Stimulated activated CD4-positive, alpha-beta T cell treated with anti-CD3 and anti-CD28 coated beads, TNF-alpha, amount 100 ng/mL, for 4 hours (primary cell): ENCODE measurements at places on chromosomes 6 and 20.

DNA sequence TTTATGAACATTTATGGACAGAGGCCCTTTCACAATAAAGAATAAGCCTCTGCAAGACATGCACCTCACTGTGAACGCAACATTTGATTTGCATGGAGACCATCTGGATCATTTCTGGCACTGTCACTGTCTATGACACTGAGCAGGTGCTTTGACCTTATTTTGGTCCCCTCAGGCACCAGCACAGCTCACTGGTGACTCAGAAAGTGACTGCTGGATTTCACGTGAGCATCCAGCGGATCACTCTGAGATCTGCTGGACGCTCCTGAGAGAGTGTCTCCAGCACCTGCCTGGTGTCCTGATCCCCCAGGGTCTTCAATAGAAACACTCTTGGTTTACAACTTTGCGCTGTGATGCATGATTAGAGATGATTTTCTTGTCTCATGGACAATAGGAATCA is 375.7 kb downstream of the TENT5A start:
- no peak for DNase-seq

GRCh38 chr20:23547613-23548012 is 20.7 kb downstream of the CST9L start:
- DNase-seq: no peak

DNA sequence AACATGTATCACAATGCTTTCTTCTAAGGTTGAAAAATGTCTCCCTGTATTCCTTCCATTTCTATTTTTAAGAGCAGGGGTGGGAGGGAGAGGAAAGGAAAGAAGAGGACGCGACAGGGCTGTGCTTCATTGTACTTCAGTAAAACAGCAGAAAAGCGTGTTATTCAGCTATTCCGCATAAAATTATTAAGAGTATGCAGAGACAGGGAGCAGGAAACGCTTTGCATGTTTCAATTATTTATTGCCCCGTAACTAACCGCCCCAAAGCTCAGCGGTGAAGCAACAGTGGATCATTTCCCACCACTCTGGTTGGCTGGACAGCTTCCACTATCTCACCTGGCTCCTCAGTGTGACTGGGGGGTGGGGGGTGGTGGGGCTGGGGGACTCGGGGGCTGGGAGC is 188.9 kb downstream of the TTLL2 start:
- no peak for DNase-seq

- no peak for DNase-seq
Observed at GRCh38 chr6:12363651-12364381, 73.7 kb downstream of the EDN1 start.

GRCh38 chr6:148548749-148549140 is 198.1 kb upstream of the UST start:
- no peak for DNase-seq

DNA sequence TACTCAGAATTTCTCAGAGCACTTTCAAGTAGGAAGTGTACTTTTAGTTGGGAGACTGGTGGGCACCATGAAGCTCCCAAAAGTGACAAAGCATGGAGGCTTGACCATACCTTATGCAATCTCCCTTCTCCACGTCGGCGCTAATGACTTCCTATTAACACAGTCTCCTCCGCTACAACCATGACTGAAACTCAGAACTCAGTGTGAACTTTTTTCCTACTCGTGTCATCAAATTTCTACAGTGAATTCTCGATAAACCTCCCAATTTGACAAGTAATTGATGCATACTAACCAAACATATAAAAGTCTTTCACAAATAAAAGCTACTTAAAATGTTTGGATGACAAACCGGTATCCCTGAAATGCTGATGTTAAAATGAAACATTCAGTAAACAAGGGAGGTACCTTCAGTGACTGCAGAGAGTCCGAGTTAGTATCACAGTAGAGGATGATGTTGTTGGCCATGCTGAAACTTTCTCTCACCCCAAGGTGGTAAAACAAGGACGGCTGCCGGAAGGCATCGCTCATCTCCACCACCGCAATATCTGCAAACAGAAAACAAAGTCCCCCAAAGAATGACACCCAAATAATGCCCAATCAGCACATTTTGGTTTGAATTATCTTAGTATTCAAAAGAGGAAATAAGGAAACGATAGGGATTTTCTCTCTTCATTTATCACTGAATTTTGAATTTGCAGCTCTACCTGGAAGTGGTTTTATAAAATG is 72.1 kb downstream of the MAP3K5 start:
- DNase-seq: no peak

DNA sequence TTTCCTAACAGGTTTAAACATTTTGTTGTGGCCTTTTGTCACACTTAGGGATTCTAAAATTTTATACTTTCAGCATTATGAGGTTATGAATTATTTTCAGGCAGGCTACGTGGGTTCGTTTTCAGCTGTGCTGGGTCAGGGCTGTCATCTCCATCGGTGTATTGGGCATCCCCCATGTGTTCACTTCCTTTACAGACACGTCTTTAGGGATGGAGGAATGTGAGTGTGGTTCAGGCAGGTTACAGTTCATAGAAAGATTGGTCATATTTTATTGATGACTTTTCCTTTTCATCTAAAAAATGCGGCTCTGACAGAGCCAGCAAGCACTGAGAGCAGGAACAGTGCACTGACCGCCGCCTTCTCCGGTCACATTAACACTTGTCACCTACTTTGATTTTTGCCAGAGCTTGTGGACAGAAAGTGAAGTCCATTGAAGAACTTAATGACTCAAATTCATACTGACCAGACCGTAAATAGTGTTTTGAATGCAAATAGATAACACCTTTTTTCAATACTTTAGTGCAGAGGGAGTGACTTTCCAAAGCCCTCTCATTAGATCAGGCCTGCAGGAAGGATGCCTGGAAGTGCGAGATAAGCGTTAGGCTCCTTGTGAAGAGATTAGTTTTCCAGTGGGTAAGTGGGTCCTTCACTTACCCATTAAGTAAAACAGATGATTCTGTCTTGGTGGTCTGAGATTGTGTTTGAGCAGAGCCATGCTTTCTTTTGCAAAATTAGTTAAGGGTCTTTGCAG is 113.1 kb downstream of the TIAM2 start:
- no peak for DNase-seq

GRCh38 chr6:18323935-18324705 is 59.8 kb upstream of the DEK start:
- no peak for DNase-seq

GRCh38 chr20:420721-421574 is 12.8 kb downstream of the RBCK1 start:
- no peak for DNase-seq

GRCh38 chr6:73642530-73642929 is 11.3 kb downstream of the SLC17A5 start:
- DNase-seq: no peak

DNA sequence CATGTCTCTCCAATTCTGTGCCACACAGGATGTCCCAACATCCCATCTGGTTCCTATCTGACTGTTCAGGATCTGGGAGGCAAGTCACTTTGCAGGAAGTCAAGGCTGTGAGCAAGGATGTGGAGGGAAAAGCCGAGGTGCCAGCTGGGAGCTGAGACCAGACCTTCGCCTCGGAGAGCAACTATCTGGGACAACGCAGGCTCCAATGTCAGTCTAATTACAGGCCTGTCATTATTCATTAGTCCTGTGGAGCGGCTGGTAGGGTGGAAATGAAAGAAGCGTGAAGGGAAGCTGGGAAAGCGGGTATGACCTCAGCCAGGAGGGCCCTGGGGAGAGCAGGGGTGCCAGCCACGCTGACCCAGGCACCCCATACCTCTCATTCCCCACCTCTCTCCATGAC is 147.3 kb downstream of the UNC5CL start:
- no peak for DNase-seq

GRCh38 chr6:38524436-38525145 is 115.1 kb downstream of the BTBD9 start:
- DNase-seq: no peak

DNA sequence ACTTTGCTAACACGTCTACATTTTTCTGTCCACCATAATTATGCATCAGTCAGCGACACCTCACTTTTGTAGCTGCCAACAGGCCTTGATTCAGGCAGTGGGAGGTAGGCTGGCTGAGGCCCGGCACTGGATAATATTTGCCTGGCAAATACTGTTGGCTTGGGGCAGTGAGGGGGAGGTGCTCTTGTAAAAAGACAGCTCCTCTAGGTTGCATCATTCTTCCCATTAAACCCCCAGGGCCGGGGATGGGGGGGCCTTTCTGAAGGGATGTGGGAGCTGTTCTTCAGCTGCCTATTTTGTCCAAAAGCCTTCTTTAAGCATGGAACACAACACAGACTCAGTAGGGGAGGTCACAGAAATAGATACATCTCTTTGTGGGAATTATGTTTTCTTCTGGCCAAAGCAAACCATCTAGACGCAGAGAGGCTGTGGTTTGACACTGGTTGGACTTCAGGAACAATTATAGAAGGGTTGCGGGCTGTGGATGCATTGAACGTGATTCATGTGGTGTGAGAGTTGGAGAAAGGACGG is 338.3 kb upstream of the NT5E start:
- no peak for DNase-seq

GRCh38 chr6:138577151-138577915 is 78.0 kb upstream of the NHSL1 start:
- no peak for DNase-seq

DNA sequence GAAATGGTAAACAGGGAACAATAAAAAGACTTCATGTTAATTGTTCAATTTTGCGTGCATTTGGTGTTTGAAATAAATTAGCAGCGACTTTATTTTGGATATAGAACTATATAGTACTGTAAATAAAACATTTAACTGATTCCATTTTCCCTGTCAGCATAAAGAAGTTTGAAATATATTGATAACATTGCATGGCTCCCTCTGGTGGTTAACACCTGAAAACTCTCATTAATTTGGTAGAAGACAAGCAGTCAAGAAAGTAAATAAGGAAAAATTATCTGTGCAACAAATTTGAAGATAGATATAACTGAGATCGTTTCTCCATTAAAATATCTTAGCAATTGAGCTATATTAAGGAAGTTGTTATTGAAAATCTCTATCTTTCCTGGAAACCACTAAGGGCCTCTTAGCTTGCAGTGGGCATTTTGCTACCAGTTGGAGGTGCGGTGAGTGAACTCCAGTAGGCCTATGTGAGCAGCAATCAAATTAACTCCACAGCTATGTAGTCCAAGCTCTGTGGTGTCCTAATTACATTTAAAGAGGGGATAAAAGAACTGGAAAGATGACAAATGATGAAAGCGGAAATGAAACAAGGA is 435.7 kb upstream of the FKBP1C start:
- DNase-seq: no peak
